ENCODE measurements at places on chromosomes 3 and 15.

- no peak for DNase-seq
Observed at GRCh38 chr3:39849992-39850715, 40.7 kb downstream of the MYRIP start.

GRCh38 chr3:40827226-40827625 is 302.5 kb downstream of the ZNF621 start:
- no peak for DNase-seq

- no peak for DNase-seq
Observed at GRCh38 chr3:56706629-56707028, 23.6 kb upstream of the TASOR start.

DNA sequence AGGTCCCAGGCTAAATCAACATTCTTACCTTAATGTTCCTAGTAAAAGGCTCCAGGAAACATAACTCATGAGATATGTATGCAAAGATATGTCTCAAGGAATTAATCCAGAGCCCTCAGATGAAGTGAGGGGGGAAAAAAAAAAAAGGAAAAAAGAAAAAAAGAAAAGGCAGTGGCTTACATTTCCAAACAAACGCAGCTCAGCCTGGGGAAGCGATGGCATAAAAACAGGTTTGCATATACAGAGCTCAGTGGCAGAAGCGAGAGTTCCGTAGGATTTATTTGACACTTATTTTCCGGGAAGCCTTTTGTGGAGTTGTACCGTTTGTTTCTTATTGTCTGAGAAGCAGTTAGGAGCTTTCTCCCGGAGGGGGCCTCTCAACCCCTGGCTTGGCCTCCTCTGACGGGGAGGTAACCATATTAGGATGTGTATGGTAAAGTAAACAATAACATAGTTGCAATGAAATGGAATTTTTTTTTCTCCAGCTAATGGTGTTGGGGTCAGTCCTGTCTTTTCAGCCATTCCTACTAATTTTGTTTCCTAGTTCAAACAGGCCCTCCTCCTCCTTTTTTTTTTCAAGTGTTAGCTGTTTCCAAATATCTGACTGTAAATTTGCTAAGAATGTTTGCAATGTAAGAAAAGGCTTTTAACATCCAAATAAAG is 338.6 kb downstream of the FOXP1 start:
- no peak for DNase-seq

DNA sequence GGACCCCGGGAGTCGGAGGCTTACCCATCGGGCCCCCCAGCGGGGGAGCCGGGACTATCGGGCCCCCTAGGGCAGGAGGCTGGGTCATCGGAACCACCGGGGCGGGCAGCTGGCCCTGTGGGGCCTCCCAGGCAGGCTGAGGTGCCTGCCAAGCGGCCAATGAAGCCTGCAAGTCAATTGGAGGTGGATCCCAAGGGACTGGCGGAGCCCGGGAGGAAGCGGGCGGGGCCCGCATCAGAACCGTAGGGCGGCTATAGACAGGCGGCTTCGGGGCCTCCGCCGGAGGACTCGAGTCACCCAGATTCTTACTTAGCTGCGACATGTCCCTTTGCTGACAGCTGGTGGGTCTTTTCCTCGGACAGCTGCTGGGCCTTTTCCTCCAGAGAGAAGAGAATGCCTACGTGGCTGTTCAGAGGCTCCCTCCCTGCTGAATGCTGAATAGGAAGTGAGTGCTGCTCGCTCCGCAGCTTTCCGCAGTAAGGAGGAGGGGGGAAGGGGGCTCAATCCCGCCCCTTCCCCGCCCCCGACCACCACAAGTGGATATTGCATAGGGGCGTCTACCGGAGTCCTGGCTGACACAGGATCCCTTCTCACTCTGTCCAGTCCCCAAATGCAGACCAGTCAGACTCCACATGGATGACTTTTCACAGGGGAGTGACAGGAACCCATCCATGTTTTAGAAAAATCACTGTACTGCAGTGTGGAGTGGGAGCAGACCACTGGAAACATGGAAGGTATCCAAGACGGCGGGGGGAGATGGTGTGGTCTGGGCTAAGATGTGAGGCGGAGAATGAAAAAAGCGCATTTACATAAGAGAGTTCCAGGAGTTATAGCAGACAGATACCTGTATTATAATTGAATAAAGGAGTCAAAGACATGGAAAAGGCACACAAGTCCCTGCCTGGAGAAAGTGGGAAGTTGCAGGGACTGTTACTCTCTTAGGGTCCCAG is at the start of gene MAGEL2:
Gene MAGEL2 (minus strand): TSS at position 447 of the 950 bp plus-strand sequence. CDS start 125 bp downstream, at position 322.
- DNase-seq: peak; percentile 34

DNA sequence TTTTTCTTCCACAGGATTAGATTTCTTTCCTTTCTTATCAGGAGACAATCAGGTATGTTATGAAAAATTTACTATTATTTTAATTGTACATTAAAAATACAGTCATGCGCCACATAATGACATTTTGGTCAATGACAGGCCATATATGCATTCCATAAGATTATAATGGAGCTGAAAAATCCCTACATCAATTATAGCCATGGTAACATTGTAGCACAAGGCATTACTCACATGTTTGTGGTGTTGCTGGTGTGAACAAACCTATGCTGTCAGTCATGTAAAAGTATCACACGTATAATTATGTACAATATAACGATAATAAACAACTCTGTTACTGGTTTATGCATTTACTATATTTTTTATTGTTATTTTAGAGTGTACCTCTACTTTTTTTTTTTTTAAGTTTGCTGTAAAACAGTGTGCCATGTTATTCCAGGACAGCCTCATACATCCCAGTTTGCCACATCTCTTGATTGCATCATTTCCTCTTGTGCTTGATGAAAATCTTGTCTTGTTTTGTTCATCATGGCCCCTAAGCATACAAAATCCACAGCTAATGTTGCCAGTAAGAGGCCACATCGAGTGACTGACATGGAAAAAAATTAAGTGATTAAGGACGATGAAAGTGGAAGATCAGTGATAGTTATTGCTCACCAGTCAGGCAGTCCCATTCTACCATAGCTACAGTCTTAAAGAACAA is 21.4 kb downstream of the CALML4 start:
- DNase-seq: no peak

DNA sequence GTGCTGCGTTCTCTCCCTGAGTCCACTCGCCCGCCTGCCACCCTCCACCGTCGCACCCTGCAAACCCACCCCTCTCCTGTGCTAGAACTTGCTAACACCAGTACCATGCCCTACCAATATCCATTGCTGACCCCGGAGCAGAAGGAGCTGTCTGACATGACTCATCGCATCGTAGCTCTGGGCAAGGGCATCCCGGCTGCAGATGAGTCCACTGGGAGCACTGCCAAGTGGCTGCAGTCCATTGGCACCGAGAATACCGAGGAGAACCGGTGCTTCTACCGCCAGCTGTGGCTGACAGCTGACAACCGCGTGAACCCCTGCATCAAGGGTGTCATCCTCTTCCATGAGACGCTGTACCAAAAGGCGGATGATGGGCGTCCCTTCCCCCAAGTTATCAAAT is 4.9 kb upstream of the ALAS1 start:
- DNase-seq: no peak

DNA sequence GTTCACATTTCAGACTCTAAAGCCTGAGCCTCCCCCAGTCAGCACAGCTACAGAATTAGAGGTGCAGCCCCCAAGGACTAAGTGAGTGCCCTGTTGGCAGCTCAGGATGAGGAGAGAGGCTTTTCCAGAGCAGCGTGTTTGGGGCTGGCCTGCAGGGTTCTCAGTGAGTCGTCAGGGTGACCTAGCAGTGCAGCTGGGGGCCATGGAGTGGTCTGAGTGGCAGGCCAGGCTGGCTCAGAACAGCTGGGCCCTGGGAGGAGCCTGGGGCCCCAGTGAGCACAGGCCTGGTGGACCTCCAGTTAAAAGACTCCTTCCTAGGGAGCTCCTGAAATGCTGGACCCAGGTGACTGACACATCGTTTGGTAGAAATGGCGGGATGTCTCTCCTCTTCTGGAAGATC is 108.3 kb downstream of the SLC49A4 start:
- no peak for DNase-seq

- no peak for DNase-seq
Observed at GRCh38 chr15:29913528-29914135, 91.4 kb upstream of the TJP1 start.

DNA sequence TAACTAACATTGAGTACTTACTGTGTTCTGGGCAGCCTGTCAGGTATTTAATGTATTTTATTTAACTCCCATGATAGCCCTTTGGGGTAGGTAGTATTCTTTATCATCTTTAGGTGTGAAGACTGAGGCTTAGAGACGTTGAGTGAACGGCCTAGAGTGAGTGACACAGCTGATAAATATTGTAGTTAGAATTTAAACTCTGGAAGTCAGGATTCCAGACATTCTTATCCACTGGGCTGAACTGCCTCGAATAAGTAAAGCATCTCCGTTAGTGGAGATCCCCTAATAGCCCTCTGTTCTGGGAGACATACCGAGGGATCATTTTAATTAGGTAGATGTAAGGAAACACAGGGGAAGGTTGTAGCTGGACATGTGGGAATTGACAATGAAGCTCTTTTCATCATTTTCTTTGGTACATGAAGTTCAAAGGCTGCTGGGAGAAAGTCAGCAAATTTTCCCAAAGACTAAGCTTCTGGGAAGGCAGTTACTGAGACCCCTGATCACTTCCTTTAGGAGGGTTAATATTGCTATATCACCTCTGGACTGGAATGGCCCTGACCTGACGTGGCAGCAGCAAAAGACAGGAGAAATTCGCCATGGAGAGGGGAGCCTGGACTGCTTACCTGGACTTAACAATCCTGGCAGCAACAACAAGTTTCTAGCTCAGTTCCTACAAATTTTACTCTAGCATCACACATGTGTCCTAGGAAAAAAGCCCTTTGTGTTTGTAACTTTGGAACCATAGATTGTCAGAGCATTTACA is 11.7 kb upstream of the PDCD6IP start:
- DNase-seq: no peak

DNA sequence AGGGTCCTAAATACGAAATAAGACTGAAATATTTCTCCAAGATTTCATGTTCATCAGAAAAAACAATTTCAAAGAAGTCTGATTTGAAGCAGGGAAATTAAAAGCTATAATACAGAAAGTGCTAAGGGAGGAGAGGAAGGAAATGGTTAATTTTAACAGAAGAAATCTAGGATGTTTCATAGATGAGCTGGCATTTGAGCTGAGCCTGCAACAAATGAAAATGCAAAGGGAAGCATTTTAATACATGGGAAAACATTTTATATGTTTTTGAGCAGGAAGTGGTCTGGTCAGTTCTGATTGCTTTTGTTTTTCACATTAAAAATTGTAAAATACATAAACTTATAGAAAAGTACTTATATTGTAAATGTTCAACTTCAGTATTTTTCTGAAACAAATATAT is 17.2 kb upstream of the RAP2B start:
- DNase-seq: no peak

- no peak for DNase-seq
Observed at GRCh38 chr15:25478313-25478712, 39.5 kb upstream of the UBE3A start.

- peak; percentile 73 for DNase-seq
Observed at GRCh38 chr15:85730001-85730820, 64.5 kb downstream of the KLHL25 start.

DNA sequence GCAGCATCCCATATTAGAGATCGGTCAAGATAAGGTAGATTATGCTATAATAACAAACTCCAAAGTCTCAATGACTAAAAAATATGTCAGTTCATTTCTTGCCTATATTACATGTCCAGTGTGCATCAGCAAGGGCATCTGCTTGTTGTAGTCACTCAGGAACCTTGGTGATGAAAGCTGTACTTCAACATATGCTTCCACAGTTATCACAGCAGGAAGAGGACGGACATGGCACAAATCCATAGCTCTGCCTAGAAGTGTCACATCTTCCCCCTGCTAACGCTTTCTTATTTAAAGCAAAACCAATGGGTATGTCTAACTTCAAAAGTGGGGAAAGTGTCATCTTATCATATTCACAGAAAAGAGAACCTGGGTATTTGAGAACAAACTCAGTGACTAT is 20.0 kb upstream of the PIAS1 start:
- DNase-seq: no peak

- DNase-seq: no peak
Observed at GRCh38 chr3:46261926-46262594, 19.8 kb downstream of the CCR3 start.

- DNase-seq: no peak
Observed at GRCh38 chr3:36666166-36666565, 98.2 kb downstream of the DCLK3 start.

DNA sequence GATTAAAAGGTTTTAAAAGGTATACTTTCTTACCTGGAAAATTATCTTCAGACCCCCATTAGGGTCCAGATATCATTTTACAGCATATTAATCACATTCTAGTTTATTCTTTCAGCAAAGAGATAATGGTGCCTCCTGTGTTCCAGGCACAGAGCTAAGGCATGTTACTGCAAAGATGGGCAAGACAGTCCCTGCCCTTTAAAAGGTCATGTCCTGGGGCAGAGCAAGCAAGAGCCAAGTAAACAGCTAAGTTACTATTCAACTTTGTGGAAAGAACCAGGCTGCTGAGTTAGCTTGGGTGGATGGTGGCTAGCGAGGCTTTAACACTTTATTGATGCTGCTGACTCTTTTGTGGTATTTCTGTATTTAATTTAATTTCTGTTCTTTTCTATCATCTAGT is 75.0 kb downstream of the LRRC28 start:
- no peak for DNase-seq

- DNase-seq: no peak
Observed at GRCh38 chr3:22322861-22323260, 571.9 kb upstream of the ZNF385D start.

DNA sequence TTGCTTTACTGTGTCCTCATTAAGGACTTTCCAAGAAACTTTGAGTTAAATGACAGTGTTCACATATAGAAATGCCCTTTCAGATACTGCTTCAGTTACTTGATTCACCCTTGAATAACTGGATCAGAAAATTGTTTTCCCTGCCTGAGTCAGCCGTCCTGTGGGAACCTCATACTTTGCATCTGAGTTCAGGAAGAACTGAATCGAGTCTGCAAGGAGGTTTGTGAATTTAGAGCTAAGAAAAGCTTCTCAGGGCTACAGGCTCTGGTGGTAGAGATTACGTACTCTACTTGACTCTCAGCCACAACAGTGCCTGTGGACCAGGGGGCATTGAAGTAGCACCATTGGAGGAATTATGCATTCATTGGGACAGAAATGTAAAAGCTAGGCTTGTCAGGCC is 252.4 kb upstream of the C2CD4B start:
- no peak for DNase-seq

GRCh38 chr3:46626039-46626438 is 13.7 kb downstream of the FAM240A start:
- DNase-seq: no peak

DNA sequence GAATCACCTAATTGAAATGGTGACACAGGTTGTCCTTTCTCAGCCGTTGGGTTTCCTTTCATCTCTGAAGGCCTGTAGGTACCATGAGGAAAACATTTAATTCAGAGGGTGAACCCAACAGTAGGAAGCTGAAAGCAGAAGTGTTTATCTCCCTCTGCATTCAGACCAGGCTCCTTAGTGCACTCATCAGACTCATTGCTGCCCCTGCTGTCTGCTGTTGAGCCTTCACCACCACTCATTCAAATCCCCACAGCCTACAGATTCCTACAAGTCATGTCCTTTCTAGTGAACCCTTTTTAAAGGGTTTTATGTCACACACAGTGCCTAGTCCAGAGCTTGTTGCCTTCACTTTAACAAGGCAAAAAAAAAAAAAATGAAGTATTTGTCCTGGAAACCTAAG is 13.4 kb downstream of the WDR48 start:
- peak; percentile 41 for DNase-seq

GRCh38 chr3:73727117-73727821 is 102.5 kb upstream of the PDZRN3 start:
- DNase-seq: no peak

GRCh38 chr15:89341316-89342005 is 6.8 kb upstream of the POLG start:
- no peak for DNase-seq

- no peak for DNase-seq
Observed at GRCh38 chr3:170458285-170458684, 39.6 kb downstream of the CLDN11 start.

All from SK-N-SH (cell line).